ENCODE measurements at places on chromosomes 6 and 20.

DNA sequence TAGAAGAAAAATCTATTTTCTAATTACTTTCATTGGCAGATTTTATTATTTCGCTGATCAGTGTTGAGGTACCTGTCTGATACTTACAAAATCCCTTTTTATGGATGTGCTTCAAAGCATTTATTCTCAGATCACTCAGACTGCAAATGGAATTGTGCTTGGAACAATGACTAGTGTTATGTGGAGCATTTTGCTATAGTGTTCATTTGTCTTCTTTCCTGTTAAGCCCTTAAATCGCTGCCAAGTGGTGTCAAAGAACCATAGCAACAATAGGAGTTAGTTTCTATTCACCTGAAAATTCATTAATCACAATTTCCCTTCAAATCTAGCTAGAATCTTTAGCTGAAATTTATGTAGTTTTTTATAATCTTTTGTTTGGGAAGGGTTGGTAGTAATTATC is 29.8 kb downstream of the SMPDL3A start:
- DNase-seq: no peak

DNA sequence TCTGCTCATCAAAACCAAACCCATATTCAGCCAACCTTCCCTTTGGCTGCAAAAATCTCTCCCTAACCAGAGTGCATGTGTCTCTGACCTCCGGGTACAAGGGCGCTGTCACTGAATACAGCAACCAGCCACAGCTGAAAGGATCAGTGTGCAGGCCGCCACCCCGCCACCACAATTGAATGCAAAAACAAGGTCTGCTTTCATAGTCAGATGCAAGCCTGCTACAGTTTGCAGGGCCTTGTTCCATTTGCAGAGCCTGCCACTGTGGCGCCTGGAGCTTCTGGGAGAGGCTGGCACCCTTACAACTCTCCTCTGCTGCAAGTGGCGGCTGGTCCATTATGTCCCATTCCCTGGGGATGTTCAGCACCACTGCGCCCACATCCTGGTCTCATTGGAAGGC is 23.5 kb downstream of the MDGA1 start:
- DNase-seq: no peak

GRCh38 chr6:112085286-112086065 is 1.8 kb downstream of the TUBE1 start:
- no peak for DNase-seq

GRCh38 chr6:163974322-163974721 is 559.8 kb downstream of the QKI start:
- DNase-seq: no peak

DNA sequence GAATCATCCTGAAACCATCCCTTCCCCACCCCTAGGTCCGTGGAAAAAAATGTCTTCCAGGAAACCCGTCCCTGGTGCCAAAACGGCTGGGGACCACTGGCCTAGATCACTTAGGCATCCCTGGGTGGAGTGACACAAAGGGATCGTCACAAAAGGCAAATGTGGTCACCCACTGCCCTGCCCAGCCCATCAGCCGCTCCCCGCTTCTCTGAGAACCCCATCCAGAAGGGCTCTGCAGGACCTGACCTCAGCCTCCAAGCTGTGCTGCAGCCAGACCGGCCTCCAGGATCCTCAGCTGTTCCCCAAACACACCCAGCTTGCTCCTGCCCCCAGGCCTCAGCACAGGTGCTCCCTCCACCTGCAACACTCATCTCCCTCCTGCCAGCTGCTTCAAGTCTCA is 61.6 kb downstream of the PREX1 start:
- no peak for DNase-seq

DNA sequence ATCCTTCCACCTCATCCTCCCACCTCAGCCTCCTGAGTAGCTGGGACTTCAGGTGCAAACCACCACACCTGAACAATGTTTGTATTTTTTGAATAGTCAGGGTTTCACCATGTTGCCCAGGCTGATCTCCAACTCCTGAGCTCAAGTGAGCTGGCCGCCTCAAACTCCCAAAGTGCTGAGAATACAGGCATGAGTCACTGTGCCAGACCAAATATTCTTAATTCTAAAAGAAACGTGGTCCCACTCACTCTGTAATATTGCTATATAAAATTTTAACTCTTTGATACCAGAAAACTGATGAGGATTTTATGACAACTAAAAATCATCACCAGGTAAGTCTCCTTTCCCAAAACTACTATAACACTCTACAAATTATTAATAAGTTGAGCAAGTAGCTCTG is 716.8 kb upstream of the GJE1 start:
- no peak for DNase-seq

- no peak for DNase-seq
These were observed 63.4 kb upstream of the HMGCLL1 start for GRCh38 chr6:55642366-55642765.

DNA sequence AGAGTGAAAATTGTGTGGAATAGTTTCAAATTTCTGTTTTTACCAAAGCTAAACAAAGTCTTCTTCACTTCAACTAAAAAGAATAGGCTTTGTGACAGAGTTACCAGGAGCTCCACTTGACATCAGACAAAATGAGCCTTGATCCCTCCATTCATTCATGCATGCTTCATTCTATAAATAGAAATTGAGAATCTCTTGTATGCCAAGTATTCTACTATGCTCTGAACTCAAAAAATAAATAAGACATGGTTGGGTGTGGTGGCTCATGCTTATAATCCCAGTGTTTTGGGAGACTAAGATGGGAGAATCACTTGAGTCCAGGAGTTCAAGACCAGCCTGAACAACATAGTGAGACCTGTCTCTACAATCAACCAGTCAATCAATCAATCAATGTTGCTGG is 236.6 kb upstream of the FAM83B start:
- DNase-seq: no peak

DNA sequence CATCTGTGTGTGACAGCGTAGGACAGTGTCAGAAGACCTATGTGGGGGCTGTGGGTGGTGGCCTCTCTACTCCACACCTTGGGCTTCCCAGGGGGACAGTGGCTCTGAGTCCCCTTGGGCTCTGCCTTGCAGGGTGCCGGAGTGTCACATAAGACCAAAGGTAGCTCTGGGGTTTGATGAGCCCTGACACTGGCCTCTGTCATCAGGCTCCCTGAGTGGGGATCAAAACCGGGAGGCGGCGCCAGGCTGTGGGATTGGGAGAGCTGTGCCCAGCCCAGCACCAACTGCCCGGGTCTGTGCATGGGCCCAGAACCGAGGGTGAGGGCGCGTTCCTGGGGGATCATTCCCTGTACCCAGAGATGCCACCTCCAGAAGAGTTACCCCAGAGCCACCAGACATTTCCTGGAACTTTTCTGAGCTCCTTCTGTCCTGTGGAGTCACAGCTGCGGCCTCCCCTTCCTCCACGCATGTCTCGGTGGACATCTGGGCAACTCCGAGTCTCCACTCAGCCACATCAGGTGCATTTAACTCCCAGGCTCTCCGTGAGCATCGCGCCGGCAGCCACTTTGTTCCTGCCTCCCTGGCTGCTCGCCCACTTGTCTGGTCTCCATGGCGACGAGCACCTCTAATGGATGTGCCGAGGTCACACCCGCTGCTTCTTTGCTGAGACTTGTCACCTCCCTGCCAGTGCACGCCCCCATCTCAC is 94.7 kb downstream of the TMEM242 start:
- DNase-seq: no peak

DNA sequence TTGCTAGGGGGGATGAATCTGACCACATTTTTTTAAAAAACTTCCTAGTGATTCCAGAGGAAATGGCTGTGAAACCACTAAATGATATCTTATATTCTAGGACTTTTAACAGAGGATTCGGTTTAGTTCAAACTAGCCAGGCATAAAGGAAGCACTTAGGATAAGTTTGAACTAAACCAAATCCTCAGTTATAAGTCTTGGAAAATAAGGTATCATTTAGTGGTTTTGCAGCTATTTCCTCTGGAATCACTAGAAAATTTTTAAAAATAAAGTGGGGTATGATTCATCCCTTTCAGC is 327.9 kb upstream of the QKI start:
- DNase-seq: no peak

- DNase-seq: no peak
These were observed 28.9 kb upstream of the CCR6 start for GRCh38 chr6:167093922-167094432.

DNA sequence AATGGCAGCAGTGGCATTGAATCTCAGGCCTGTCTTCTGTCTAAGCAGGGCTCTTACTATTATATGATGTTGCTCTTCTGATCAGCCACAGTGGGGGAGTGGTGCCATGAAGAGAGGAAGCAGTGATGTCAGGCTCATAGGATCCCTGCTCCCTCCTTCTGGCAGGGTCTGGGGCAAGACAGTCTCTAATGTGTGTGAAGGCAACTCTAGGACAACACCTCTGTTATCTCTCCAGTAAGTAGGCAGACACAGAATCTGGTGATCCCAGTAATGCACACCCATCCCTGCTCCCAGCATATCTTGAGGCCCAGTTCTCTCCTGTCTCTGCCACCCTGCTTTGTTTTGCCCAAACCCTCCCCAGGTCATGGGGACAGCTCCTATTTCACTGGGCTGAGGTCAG is 8.8 kb downstream of the C20orf202 start:
- no peak for DNase-seq

- DNase-seq: no peak
These were observed 63.9 kb upstream of the TENT5A start for GRCh38 chr6:81816380-81816779.

- DNase-seq: no peak
These were observed 15.8 kb downstream of the TTBK1 start for GRCh38 chr6:43258807-43259686.

- DNase-seq: no peak
These were observed 6.2 kb downstream of the TCEA2 start for GRCh38 chr20:64069209-64069613.

DNA sequence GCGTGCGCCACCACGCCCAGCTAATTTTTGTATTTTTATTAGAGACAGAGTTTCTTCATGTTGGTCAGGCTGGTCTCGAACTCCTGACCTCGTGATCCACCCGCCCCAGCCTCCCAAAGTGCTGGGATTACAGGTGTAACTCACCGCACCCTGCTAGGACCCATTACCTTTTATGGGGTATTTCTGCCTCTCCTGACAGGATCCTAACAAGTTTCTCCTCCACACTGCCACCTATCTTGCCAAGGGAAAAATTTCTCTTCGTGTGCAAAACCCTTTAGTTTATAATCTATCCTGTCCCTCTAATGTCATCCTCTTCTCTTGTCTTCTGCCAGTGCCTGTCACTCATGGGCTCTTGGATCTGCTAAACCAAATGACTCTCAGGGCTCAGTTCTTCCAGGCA is 1.9 kb downstream of the STMND1 start:
- no peak for DNase-seq

GRCh38 chr6:4901386-4902061 is 102.3 kb downstream of the RPP40 start:
- DNase-seq: no peak

- peak; percentile 39 for DNase-seq
These were observed 34.5 kb upstream of the FUCA2 start for GRCh38 chr6:143545976-143546547.

DNA sequence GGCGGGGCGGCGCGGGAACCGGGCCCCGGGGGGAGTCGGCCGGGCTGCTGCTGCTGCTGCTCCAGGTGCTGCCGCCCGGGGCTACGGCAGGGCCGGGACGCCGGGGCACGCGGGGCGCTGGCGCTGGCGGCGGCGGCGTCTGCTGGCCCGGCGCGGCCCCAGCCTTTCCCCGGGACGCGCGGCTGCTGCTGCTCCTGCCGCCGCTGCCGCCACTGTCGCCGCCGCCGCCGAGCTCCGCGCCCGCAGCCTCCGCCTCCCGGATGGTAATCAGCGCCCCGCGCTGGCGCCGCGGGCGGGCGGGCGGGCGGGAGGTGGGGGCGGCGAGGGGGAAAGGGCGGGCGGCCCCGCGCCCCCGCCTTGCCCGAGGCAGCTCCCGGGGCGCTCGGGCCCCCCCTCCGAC is 306 bp downstream of the EBF4 start:
- DNase-seq: no peak

- DNase-seq: no peak
These were observed 76.2 kb upstream of the FAM83B start for GRCh38 chr6:54770328-54770727.

- peak; percentile 21 for DNase-seq
These were observed 225.4 kb downstream of the PRL start for GRCh38 chr6:22071270-22072041.

GRCh38 chr6:47967843-47968242 is 143.2 kb downstream of the PTCHD4 start:
- DNase-seq: no peak

- no peak for DNase-seq
These were observed 73.5 kb downstream of the RTN4IP1 start for GRCh38 chr6:106555767-106556166.

DNA sequence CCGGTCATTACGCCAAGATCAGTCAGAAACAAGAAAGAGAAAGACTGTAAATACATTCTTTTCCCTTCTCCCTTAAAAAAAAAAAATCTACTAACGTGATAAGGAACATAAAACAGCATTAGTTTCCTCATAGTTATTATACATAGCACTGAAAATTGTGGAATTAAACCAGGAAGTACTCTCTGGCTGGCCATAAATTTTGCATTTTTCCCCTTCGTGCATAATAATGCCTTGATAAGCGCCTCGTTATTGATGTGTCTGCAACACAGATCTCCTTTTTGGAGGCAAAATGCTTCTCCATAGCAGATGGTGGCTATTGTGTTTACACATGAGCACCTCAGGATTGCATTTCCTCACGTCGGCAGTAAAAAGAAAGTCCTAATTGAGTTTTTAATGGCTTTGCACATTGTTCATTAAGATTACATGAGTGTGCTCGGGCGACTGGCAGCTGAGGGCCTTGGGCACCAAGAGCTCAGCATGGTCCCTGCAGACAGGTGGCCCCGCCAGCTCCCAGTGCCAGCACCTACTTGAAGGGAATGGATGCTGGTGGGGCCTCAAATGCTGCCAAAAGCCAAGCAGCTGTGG is 394.5 kb downstream of the PTPRT start:
- no peak for DNase-seq

DNA sequence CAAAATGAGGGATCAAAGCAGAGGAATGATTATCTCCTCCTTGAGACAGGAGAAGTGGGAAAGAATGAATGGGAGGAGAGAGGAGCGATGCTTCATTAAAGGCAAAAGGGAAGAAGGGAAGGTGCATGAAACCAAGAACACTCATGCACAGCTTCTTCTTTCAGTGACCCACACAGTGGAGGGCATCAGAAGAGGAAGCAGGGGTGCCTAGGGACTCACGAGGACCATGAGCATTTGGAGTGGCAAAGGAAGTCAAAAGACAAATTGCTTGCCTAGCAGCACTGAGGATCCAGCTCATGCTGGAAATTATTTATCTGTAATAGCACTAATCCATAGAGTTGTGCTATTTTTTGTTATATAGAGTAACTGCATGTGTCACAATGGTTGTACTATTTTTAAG is 66.1 kb downstream of the SMLR1 start:
- DNase-seq: no peak

- DNase-seq: no peak
These were observed 6.4 kb upstream of the PDYN start for GRCh38 chr20:2000285-2000684.

DNA sequence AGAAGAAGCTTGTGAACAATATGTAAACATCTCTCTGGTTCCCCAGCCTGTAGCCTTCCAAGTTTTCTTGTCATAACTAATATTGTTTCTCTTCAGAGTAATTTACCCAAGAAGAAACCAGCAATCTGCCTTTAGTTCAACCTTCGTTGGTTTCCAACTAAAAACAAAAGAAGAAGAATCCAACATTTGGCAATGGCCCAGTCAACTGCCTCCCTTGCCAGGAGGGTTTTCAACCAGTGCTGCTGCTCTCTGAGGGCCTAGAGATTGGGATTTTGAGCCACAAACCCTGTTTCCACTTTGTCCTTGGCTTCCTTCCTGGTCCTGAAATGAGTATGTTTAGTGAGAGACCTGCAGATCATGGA is 395.8 kb upstream of the CNR1 start:
- no peak for DNase-seq

- no peak for DNase-seq
These were observed 78.0 kb upstream of the SIRPG start for GRCh38 chr20:1735417-1736089.
